Activated CD4-positive, alpha-beta T cell treated with anti-CD3 and anti-CD28 coated beads, Interleukin-2, amount 10 ng/mL, durations not matched to agents 7 days and 5 days (primary cell): ENCODE measurements at places on chromosomes 1 and 21.

DNA sequence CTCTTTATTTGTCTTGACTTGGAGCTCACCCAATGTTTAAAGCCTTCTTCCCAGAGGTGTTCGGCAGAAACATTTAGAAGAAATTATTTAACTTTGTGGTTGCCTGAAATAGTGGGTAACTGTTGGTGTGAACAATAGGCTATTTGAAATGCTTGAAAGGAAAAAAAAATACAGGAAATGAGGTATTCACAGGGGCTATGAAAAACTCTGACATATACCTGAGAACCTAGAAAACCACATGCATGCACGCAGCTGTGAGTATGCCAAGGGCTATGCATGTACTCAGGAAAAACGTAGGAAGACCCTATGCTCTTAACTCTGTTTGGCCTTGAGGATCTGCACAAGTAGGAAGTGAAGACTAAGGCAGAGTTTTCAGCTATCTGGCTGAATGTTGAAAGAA, 16.4 kb upstream of the RNF186 start:
- no peak for DNase-seq

GRCh38 chr1:59539961-59540681, 243.2 kb downstream of the FGGY start:
- DNase-seq, result no peak

DNA sequence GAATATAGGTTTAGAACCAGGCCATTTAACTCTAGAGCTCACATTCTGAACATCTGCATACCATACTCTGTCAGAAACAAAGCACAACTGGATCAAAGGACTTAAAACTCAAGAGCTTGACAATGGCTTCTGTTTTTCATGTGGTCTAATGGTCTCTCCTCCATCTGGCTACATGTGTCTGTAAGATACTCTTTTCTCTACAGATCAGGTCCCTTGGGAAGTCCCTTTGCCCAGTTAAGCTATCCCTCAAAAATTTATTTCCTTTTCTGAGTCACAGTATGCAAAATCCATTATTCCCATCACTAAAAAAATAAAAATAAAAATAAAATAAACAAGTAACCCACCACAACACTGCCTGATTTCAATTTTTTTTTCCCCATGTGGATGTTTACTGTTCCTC, 357.0 kb upstream of the PRMT6 start:
- no peak for DNase-seq

DNA sequence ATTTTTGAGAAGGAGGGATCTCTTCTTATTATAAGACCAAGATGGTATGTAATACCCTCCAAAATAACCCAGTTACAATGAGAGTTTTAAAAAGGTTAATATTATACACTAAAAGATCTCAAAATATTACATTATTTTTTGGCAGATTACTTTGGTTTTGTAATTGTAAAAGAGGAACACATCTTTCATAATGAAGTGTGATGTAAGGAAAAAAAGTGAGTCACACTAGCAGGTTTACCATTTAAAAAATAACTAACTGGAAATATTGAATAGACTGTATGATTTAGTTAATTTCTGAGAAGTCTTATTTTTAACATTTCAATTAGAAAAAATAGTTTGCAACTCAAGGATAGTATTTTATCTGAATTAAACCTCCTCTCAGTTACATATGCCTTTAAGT, 1.1 kb downstream of the F5 start:
- no peak for DNase-seq

- no peak for DNase-seq
These were observed 88.4 kb downstream of the PRKAB2 start for GRCh38 chr1:147083919-147084272.

GRCh38 chr1:9846611-9847171, 22.9 kb upstream of the CLSTN1 start:
- no peak for DNase-seq

DNA sequence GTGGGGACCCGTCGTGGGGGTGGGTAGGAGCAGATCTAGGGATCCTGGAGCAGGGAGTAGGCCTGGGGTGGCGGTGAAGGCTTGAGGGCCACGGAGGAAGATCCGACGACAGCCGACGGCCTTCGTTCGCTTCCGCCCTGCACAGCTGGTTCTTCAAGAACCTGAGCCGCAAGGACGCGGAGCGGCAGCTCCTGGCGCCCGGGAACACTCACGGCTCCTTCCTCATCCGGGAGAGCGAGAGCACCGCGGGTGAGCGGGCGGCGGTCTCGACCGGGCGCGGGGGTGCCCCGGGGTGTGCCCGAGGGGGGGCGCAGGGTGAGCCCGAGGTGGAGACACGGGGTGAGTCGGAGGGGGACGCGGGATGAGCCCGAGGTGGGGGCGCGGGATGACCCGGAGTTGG, 16.5 kb upstream of the HDAC1 start:
- DNase-seq, result no peak

- no peak for DNase-seq
These were observed 21.6 kb downstream of the C2CD2 start for GRCh38 chr21:41932191-41932575.

DNA sequence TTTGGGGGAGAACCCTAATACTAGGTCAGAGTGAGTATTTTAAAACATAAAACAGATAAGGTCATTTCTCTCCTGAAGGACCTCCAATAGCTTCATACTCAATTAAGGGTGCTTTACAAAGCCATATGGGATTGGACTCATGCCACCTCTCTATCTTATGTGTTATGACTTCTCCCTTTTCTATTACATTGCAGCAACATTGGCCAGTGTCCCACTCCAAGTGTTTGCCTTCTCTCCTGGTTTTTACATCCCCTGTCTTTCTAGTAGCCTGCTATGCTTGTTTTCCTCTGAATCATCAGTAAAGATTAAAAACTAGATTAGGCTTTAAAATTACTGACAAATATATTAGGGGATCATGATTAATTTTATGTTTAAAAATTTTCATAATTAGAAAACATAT, 66.6 kb downstream of the SCMH1 start:
- DNase-seq, result no peak

- DNase-seq, result no peak
These were observed 65.0 kb upstream of the DISP3 start for GRCh38 chr1:11413986-11414391.

DNA sequence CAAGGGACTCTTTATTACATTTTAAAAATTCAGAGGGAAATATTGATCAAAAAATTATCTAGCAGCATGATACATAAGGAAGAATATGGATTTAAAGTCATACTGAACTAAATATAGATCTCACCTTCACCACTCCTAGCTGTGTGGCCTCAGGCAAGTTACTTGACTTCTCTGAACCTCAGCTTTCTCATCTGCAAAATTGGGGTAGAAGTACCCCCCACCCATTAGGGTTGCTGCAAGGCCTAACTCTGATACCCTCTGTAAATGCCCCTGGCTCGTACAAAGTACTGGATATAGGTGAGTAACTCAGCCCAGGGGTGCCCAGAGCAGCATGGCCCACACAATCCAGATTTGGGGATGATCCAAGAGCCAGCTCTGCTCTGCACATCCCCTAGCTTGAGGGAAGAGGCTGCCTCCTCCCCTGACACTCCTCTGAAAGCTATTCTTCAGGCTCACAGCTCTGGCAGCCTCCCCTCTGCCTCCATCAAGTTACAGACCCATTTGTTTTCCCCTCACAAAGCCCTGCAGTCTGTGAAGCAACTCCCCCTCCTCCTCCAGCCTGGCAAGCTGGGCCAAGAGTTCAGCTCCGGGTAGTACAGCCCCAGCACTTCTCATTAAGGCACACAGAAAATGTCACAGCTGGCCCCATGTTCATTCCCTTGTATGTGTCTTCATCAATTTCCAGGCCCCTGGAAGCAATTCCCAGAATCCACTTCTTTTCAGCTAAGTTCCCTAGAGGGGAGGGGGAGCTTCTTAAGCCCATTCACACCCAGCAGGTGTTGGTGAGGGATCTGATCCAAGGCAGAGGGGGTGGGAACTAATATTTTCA, 143.7 kb downstream of the PLPP3 start:
- DNase-seq, result no peak

DNA sequence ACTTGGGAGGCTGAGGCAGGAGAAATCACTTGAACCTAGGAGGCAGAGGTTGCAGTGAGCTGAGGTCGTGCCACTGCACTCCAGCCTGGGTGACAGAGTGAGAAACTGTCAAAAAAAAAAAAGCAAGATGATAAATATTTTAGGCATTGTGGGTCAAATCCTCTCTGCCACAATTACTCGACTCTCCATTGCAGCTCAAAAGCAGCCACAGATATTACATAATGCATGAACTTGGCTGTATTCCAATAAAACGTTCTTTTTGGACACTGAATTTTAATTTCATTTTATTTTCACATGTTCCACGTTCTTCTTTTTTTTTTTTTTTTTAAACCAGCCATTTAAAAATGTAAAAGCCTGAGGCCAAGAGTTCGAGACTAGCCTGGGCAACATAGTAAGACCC, 69.4 kb downstream of the TCP10L start:
- no peak for DNase-seq

- peak; percentile 33 for DNase-seq
These were observed 47.2 kb downstream of the VPS26C start for GRCh38 chr21:37219761-37220432.

- no peak for DNase-seq
These were observed 85.2 kb upstream of the CDC42BPA start for GRCh38 chr1:227403535-227403934.

DNA sequence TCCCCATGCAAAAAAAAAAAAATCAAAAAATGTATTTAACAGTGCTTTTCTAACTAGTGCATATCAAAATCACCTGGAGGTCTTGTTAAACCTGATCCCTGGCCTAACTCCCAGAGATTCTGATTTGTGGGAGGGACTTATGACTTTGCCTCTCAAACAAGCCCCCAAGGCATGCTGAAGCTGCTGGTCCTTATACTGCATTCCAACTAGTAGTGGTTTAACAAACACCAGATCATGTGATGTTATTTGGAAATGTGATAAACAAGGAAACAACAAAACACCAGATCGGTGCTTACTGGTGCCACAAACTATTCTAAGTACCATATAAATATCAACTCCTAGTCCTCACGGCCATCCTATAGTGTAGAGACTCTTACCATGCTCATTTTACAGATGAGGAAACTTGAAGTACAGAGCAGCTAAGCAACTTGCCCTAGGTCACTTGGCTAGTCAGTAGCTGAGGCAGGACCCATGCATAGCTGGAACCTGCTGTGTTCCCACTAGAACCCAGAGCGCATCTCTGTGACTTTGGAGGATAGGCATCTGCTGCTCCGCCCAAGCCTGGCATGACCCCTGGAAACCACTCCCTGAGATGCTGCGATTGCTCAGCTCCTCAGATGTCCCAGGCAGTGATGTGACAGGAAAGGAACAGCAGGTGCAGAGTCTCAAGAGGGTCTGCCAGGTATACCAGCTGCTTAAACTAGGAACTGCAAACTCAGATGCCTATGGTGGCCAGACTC, 38.1 kb downstream of the SOX13 start:
- DNase-seq, result no peak

GRCh38 chr1:160642281-160642644, 4.6 kb downstream of the SLAMF1 start:
- DNase-seq, result no peak

- no peak for DNase-seq
These were observed 392.1 kb downstream of the KIF26B start for GRCh38 chr1:245546875-245547274.

DNA sequence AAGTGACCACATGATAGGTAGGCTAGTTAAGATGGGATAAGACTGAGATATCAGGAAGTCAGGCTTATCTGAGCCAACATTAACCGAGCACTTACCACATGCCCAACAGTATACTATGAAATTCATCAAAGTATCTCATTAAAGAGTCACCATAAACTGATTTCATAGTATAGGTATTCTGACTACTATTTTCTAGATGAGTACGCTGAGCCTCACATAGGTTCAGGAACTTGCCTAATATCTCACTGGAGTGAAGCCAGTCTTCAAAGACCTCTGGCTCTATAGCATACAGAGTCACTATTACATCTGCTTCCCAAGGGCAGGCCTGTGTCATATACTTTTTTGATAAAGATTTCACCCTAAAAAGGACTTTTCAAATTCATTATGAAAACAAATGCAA, 115.6 kb upstream of the NGF start:
- DNase-seq, result no peak

GRCh38 chr1:186873687-186874086, 44.9 kb downstream of the PLA2G4A start:
- no peak for DNase-seq

- peak; percentile 54 for DNase-seq
These were observed 27.4 kb downstream of the C1orf116 start for GRCh38 chr1:207004931-207005830.

DNA sequence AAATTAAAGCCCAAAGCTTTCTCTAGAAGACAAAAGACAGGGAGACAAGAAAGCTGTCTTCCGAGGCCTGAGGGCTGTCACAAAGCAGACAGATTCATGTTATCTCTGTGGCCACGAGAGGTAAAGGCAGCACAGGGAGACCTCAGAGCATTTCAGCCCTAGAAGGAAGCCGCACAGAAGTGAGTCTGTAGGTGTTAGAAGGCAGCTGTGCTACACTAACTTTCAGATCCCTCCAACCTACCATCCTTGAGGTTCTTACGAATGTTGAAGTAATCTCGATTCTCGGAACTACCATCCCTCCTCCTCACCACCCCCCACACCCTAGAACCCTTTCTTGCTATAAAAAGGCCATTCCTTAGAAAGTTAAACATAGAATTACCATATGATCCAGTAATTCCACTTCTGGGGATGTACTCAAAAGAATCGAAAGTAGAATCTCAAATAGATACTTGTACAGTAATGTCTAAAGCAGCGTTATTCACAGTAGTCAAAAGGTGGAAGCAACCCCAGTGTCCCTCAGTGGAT, 21.5 kb upstream of the LYST start:
- peak; percentile 68 for DNase-seq

DNA sequence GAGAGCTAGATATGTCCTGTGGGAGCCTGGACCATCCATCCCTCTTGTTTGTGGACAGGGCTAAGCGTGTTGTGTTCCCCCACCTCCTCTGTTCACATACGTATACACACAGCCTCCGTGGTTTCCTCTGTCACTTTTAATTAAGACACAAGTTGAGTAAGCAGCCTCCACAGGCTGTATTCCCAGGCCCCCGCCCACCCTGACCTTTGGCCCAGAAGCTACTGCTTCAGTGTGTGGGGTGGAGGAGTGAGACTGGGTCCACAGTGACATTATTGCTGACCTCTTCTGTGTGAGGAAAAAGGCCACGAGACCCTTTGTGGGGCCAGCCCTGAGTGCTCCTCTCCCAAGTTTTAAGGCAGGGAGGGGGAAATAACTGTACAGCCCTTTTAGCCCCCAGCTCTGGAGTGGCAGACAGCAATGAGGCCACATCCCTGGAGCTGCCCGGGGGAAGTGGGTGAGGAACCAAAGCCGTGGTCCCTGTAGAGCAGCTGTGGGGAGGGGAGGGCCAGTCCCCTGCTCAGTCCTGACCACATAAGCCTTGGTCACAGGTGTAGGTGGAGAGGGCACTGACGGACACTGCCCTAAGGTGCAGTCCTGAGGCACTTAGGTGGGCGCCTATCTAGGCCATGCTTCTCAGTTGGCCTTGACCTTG, 4.4 kb downstream of the ELOVL1 start:
- DNase-seq, result no peak

- no peak for DNase-seq
These were observed 5.0 kb upstream of the KIF21B start for GRCh38 chr1:201028461-201028889.
